Omental fat pad (tissue), 4 donors: ENCODE measurements at places on chromosomes 7 and 10.
A peak's percentile ranks its signal among the peaks of the same experiment; 100 is the strongest.

- DNase-seq = no peak
Measured at GRCh38 chr7:75979759-75980429, 14.5 kb downstream of the TMEM120A start.

- peak; percentile 77 for DNase-seq
Measured at GRCh38 chr7:93890464-93891068, at the start of gene TFPI2. TSS of gene TFPI2 (minus strand) at chr7:93890753. CDS start at chr7:93890678, 75 bp downstream.

GRCh38 chr10:84306751-84307384, 21.5 kb upstream of the CCSER2 start:
- DNase-seq = no peak

GRCh38 chr7:137846827-137847567, at the start of gene DGKI:
TSS of gene DGKI (minus strand) at chr7:137846974.
- DNase-seq = no peak

DNA sequence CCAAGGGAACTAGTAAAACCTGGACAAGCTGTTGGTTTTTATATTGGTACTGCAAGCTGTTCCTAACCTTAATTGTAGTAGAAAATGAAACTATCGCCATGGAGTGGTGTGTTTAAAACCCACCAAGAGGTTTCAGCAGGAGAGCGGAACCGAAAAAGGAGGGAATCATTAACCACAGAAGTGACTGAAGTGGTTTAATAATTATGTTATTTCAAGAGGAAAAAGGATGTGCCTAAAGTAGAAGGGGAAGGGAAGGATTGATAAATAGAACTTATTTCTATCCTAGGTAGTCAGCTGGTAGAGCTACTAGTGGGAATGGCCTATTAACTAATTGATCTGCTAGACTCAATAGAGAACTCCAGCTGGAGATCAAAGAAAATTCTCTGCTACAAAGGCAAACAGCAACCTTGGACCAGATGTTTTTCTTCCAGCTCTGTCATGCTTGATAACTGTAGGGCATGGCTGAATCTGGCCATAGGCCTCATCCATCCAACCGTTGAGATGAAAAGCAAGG, 91.8 kb downstream of the BAMBI start:
- DNase-seq = no peak

GRCh38 chr7:27242555-27243339, at the start of gene EVX1:
TSS of gene EVX1 (plus strand) at chr7:27242802. CDS start at chr7:27243031, 229 bp downstream.
- DNase-seq = no peak

DNA sequence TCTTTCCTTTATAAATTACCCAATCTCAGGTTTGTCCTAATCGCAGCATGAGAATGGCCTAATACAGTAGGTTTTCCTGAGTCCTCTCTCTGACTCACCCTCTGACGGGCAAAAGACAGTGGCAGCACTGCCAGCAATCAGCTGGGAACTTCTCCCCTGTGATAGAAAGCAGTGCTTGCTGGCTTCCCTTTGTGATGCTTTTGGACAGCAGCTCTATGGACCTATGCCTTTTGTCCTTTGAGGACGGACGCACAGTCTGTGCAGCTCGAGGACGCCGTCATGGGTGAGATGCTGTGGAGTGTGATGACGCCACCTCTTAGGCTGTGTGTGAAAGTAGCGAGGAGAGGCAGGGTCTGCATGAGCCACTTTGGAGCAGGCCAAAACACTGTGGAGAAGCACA, 68.8 kb downstream of the KIAA1217 start:
- no peak for DNase-seq

- DNase-seq = no peak
Measured at GRCh38 chr7:20194343-20194995, 22.7 kb downstream of the MACC1 start.

- no peak for DNase-seq
Measured at GRCh38 chr7:117961235-117961634, 88.0 kb upstream of the CTTNBP2 start.

DNA sequence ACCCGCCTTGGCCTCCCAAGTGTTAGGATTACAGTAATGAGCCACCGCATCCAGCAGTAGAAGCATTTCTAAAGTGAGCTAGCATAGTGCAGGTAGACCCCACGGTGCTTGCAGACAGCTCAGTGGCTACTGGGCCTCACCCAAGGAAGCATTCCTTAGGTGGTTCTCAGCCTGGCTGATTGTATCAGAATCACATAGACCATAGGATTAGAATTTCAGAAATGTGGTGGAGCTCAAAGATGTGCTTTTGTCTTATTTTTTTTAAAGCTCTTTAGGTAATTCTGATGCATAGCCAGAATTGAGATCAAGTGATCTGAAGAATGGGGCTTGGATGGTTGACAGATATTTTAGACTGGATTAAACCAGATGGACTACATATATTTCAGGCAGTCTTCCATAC, 10.9 kb downstream of the ANLN start:
- no peak for DNase-seq

GRCh38 chr10:30425336-30426075, 8.5 kb upstream of the MAP3K8 start:
- DNase-seq = no peak

- no peak for DNase-seq
Measured at GRCh38 chr7:116769546-116769945, 92.8 kb upstream of the CAPZA2 start.
